Smooth muscle cell of trachea (primary cell): ENCODE measurements at places on chromosomes 12 and 14. TPM values are rescaled to one million over a fixed set of nuclear protein-coding genes. Genes with fewer than 3 reads are reported as not detected.

Gene RHOJ
- total RNA-seq = 1.9 and 2.0 TPM in 2 replicates

Gene GNB3
- total RNA-seq = 1.7 and 2.9 TPM in 2 replicates

Gene CRACR2A
- 13.1 and 15.0 TPM in 2 replicates for total RNA-seq

Gene PCED1B
- not detected in 2 replicates for total RNA-seq

Gene DNAJC22
- total RNA-seq = 1.8 and 3.3 TPM in 2 replicates

Gene GDF11
- 10.2 and 18.4 TPM in 2 replicates for total RNA-seq

Gene PLEKHG7
- not detected in 2 replicates for total RNA-seq

Gene SLCO1B1
- not detected in 2 replicates for total RNA-seq

Gene KLRK1
- total RNA-seq = 0.29 TPM in 1 of 2 replicates, not detected in the other
